Hematopoietic multipotent progenitor cell treated with erythropoietin and hydrocortisone succinate and interleukin-3 and kit ligand, for 8 days (in vitro differentiated cells): ENCODE measurements at places on chromosomes 2 and 18.

DNA sequence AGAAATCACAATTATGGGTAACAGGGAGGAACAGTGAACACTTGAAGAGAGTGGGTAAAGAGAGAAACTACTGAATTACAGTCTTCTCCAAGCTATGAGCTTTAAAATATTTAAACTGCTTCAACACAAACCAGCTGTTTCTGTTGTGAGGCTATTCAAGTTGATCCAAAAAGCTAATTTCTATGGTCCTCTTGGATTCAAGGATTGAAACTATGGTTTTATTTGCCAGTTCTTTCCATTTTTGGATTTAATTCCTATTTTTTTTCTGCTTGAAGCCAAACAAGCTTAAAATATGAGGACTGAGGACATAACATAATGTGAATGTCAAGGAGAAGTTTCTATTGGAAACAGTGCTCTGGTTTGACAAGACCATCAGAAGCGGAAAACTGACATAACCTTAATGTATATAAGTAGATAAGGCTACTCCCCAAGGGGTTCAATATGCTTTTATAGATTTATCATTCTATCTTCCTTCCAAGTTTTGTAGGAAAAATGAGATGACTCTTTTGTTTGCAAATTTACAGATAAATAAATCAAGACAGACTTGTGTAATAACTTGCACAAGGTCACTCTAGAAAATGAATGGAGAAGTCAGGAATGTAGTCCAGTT is 60.7 kb upstream of the AQP4 start:
- no peak for DNase-seq

- no peak for DNase-seq
Observed at GRCh38 chr2:33723329-33723728, 124.2 kb upstream of the FAM98A start.

DNA sequence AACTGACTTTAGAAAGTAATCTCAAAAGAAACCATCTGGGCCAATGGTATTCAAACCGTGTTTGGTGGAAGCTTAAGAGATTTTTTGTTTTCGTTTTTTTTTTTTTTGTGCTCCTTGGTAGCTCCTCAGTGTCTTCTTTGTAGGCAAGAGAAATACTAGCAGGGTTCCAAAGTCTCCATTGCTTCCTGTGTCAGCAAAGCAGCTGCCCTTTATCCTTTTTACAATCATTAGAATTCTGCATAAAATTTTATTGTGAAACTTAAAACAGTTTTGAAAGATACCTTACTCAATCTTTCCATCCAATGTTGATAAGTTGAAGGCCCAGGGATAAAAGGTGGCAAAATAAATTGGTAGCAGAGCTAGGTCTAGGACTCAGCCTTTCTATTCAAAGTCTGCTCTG is 479 bp downstream of the IL1F10 start:
- no peak for DNase-seq

- no peak for DNase-seq
Observed at GRCh38 chr2:142030735-142031134, 100.1 kb downstream of the LRP1B start.

- no peak for DNase-seq
Observed at GRCh38 chr2:5846881-5847280, 154.7 kb downstream of the SOX11 start.

DNA sequence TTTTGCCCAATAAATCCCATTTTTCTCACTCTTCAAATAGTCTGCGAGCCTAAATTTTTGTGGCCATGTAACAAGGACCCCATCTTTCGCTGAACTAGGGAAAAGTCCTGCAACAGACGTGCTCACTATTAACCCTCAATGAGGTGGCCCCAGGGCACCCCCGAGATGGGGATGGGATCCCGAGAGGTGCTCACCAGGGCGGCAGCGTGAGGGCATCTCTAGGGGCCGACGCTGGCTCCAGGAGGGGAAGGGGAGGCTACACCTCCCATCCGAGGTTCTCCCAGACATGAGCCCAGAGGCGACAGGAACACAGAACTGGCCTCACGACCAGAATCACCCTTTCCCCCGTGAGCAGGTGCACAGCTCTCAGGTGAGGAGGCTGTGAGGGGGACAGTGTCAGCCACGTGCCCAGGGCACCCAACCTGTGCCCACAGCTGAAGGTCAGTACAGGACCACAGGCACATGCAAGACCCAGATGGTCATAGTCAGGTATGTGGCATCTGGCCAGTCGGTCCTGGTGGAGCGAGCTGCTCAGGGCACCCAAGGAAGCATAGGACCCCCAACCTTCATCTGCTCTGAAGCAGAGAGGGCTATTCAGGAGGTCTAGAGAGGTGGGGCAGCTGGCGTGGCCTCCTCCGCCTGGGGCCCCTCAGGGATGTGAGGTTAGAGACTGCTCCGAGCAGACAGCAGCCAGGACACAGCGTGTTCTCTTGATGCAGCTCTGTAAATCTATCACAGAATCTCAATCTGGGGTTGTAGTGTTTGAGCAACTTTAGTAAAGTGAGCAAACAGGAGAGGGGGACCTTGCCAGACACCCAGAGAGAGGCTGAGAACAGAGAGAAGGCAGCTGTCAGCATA is 62.8 kb downstream of the PXDN start:
- DNase-seq: no peak

DNA sequence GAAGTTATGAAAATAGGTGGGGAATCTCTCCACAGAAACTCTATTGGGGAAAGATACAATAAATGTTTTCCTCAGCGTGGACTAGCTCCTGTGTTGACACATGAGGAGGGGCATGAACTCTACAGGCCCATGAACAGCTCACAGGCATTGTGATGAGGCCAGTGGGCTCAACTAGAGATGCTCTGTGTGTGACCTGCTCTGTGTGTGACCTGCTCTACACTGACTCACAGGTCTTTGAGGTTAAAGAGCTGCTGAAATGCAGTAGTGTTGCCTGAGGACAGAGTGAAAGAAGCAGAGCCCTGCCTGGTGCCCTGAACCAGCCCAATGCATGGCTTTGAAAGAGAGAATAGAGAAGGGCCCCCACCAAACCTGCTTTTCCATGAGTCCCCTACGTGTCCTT is 117.6 kb downstream of the MCFD2 start:
- DNase-seq: no peak

GRCh38 chr18:60021556-60021955 is 121.8 kb downstream of the PMAIP1 start:
- DNase-seq: no peak

- DNase-seq: no peak
Observed at GRCh38 chr2:128315122-128315828, 3.4 kb downstream of the HS6ST1 start.

GRCh38 chr2:173231465-173231864 is 123.2 kb upstream of the CDCA7 start:
- no peak for DNase-seq

GRCh38 chr18:6017171-6017570 is 121.8 kb upstream of the TMEM200C start:
- no peak for DNase-seq

- DNase-seq: no peak
Observed at GRCh38 chr18:23824669-23825068, 135.4 kb downstream of the LAMA3 start.

DNA sequence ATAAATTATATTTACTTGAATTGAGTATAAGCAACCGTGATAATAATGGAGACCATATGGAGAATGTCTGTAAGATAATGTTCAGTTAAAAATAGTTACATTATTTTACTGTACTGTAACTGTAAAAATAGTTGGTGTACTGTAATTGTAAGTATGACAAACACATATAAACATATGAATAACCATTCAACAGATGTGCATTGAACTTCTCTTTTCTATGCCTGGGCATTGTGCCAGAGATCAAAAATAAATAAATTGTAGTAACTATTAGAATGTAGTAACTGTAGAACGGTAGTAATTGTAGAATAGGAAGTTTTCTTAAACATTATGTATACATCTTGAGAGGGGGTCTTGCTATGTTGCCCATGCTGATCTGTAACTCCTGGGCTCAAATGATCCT is 287.4 kb upstream of the EPAS1 start:
- no peak for DNase-seq

DNA sequence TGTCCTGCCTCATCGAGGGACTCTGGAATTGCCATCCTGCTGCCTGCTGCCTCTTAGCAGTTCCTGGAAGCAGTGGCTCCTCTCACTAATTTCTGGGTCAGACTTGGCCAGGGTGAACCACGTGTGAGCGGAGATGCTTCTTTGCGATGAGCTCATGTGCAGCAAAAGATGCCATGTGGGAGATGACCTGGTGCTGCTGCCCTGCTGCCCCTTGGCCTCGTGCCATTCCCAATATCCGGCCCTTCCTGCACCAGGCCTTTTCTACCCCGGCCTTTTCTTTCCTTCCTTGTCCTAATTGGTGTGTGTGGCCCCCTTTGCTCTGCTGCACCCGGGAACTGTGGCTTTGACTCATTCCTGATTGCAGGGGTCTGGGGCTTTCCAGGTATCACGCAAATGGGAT is 296.9 kb upstream of the HS6ST1 start:
- no peak for DNase-seq

- DNase-seq: no peak
Observed at GRCh38 chr18:79935098-79935480, 16.4 kb downstream of the SLC66A2 start.

DNA sequence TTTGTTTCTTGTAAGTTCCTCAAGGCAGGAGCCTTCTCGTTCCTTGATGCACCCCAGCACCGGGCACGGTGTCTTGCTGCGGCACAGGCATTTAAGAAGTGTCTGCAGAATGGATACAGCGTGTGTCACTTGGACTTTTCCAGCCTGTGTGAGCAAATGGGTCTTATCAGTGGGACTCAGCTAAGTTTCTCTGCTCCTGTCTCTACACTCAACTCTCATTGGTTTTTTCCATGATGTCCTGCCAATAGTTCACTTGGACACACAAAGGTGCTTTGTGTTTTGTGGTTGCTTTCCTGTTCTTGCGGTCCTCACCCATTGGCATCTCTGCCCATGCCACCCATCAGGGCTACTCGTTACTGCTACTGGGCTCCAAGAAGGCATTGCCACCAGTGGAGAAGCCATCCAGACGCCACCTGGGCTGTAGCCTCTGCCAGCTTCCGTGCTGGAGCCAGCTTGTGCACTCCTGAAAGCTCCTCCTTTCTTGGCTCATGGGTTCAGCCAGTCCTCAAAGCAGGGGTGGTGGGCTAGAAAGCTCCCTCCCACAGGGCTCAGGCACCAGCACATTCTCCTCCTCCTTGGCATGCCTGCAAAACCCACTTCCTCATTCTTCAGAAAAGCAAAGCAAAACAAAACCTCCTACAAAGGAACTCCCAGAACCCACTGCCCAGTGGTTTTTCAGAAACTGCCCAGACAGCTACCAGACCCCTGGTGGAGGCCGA is 41.4 kb downstream of the IL1R2 start:
- DNase-seq: peak; percentile 43

GRCh38 chr18:36665952-36666351 is 162.8 kb downstream of the TPGS2 start:
- DNase-seq: no peak

GRCh38 chr2:111624411-111625156 is 259.4 kb downstream of the ANAPC1 start:
- peak; percentile 48 for DNase-seq

DNA sequence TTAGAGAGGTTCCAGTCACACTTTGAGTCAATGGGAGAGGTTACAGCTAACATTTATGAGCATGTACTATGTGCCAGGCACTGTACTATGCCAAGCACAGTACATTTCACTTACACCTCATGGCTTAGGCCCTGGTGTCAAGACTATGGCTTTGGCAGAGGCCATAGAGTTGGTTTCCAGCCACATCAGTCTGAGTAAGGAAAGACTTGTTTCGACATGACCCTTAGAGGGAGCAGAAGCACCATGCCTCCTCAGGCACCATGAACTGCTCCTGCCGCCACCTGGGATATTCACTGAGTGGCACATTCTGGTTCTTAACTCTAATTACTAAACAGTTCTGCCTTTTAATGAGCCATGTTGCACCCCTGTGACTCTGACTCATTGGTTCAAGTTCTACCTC is 12.7 kb downstream of the DGUOK start:
- DNase-seq: peak; percentile 54

DNA sequence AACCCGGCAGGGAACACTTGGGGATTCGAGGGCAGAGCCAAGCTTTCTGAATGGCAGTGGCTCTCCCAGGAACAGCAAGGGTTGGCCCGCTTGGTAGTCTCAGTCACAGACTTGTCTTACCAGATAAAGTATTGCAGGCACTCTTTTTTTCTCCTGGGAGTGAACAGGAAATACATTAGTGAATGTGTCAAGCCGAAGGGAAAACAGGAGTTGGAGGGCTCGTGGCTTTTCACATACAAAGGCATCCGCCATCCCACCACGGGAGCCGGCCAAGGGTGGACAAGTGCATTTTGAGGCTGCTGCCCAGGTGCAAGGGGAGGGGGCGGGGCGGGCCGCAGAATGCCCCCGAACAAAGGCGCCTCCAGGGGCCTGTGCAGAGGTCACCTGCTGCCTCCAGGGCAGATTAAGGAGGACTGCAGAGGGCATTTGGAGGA is 163.3 kb upstream of the SIX3 start:
- no peak for DNase-seq

GRCh38 chr18:8966821-8967220 is 135.7 kb upstream of the NDUFV2 start:
- DNase-seq: no peak

GRCh38 chr18:61861372-61861771 is 31.4 kb downstream of the RNF152 start:
- no peak for DNase-seq

DNA sequence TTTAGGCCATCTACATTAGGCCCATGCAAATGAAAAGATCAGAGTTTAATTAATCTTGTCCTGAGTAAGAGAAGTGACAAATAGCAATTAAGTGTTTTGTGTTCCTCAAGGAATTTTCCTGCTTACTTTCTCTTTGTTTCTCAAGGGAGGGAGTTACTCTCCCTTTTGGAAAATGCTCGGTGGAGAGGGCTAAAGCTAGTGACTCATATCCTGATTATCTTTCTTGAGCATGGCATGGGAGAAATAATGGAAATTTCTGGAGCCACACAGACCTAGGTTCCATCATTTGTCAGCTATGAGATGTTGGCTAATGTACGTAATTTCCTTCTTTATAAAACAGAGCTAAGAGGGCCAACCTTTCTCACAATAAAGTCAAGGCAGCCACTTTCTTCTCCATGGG is 177.1 kb downstream of the ETAA1 start:
- DNase-seq: no peak

DNA sequence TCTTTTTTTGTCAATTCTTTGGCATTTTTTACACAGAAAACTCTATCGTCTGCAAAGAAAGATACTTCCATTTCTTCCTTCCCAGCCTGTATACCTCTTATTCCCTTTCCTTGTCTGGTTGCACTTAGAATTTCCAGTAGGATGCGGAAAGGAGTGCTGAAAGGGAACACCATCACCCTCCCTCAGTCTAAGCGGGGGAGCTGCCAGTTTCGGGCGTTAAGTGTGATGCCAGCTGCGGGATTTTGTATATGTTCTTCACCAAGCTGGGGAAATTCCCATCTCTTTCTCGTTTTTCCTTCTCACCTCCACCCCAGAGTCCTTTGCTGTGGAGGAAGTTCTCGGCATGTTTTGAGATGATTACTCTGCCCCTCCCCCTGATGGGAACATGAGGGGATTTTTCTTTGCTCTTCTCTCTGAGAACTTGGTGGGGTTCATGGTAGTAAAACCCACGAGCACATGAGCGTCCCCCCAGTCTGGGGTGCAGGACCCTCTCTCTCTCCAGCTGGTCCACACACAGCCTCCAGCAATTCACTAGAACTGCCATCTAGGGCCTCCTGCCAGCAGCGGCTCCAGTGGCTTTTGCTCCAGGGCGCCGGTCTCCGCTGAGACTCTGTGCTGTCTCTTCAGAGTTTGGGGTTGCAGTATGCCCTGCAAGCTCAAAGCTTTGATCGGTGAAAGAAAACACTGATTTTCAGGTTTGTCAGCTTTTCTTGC is 15.5 kb downstream of the AQP12A start:
- no peak for DNase-seq

GRCh38 chr18:47050468-47050867 is 15.0 kb upstream of the ELOA2 start:
- peak; percentile 54 for DNase-seq
